ENCODE measurements at places on chromosomes 11 and 22. TPM values are rescaled to one million over a fixed set of nuclear protein-coding genes. Genes with fewer than 3 reads are reported as not detected.

GRCh38 chr22:38608992-38609750 is 39.2 kb upstream of the DMC1 start:
- no peak for DNase-seq

DNA sequence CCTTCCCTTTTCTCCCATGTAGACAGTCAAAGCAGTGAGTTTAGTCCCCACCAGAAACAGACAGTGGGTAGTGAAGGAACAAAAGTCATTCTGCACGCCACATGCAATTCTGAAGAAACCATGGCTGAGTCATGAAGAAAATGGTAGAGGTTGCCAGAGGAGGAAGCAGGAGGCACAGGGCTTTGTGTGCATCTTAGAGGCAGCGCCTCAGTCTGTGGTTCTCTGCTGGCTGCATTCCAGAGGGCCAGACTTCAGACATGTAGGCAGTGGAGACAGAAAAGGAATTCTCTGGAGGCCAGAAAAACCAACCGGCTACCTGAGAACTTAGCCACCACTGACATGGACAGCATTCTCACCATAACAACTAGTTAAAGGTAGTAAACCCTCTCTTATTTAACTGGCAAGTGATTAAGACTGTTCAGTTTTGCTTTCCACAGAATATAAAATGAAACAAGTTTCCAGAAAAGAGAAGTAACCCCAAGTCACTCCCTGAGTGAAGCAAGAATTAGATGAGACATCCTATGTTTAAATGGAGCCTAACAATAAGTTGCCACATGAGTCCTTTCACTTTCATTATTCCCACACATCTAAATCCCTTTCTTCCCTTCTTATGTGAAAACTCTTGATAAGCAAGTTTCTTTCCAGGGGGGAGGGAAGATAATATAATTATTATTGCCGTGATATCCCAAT is 556.1 kb downstream of the SOX6 start:
- DNase-seq = no peak

The SAMM50 gene
- 54.9 TPM for total RNA-seq

GRCh38 chr11:80650966-80651365 is 1210.1 kb upstream of the TENM4 start:
- DNase-seq = no peak

- no peak for DNase-seq
These were observed 19.1 kb downstream of the HIRA start for GRCh38 chr22:19412478-19412877.

- DNase-seq = no peak
These were observed 43.9 kb downstream of the WT1 start for GRCh38 chr11:32391479-32391878.

The ELMOD1 gene
- total RNA-seq = 0.45 TPM

The DNAJB7 gene
- not detected for total RNA-seq
